ENCODE measurements at places on chromosomes 6 and 20.

GRCh38 chr6:125986301-125987025 lies at the start of gene TRMT11:
TRMT11 (plus strand) TSS chr6:125986540; CDS start chr6:125986551, 11 bp downstream.
- no peak for DNase-seq

- DNase-seq: no peak
Observed at GRCh38 chr6:164455835-164456234, 853.6 kb downstream of the C6orf118 start.

DNA sequence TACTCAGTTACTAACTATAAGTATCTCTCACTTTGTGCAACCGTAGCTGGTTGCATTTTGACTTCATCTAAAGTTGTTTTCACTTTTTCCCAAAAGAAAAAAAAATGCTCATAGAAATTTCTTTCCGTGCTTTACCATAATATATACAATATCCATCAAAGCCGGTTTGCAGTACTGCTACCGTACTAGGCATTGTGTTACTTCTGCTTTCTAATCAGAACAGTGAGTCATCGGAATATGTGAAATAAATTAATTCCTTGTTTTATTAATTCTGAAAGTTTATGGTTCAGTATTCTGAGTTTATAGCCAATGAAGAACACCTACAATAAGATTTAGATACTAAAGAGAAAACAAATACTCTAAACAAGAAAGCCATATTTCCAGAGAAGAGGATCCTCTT lies 72.5 kb downstream of the TNFRSF21 start:
- no peak for DNase-seq

- DNase-seq: no peak
Observed at GRCh38 chr6:7918403-7918802, 7.8 kb upstream of the TXNDC5 start.

DNA sequence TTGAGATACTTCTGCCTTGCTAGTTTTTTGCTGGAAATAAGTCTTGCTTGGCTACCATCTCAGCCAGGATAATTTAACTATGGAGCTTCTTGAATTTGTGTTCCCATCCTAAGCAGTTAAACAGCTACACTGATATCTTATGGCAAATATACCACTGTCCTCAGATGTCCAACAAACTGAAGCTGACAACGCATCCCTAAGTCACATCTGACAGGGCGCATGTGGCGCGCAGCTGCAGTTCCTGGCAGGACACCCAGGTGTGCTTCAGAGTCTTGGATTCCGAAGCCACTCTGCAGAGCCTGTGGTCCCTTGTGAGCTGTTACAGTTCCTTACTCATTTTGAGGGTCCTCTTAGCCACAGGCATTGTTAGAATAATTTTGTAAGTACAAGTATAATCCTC lies 127.9 kb downstream of the WDR27 start:
- no peak for DNase-seq

DNA sequence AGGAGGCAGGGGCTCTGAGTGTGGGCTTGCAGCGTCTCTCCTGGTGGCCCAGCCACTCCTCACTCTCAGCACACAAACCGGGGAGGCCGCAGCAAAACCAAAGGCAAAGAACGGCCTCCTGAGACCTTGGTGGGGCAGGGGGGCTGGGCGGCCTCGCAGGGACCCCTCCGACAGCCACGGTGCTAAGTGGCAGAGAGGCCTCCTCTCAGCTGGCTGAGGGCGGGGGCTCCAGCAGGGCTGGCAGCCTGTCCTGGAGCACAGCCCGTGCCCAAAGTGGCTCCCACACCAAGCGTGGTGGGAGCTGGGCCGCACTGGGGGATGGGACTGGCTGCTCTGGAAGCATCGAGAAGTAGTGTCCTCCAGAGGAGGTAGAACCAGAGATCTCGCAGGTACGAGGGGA lies 334.4 kb downstream of the QKI start:
- no peak for DNase-seq

GRCh38 chr20:8115436-8115835 lies 16.6 kb upstream of the PLCB1 start:
- no peak for DNase-seq

GRCh38 chr6:163876391-163876790 lies 461.9 kb downstream of the QKI start:
- no peak for DNase-seq

DNA sequence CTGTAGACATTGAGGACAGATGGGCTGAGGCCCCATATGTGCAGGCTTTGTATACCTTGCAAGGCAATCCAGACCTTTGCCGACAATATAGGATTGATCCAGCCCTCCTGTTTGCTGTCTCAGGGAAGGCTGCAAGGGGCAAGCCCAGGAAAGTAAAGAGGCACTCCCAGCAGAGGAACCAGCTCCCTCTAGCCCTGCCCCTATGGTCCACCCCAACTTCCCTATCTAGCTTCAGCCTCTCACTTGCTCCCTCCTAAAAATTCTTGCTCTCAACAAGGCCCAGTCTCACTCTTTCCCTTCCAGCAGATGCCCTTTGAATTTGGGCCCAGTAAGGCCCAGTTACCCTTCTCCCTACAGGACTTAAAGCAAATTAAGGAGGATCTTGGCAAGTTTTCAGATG lies 92.6 kb downstream of the JARID2 start:
- DNase-seq: no peak
